Lung microvascular endothelial cell (primary cell): ENCODE measurements at places on chromosomes 16 and 17.
A peak's percentile ranks its signal among the peaks of the same experiment; 100 is the strongest.

- DNase-seq, result no peak
Measured at GRCh38 chr16:7979448-7980132, 610.7 kb downstream of the TMEM114 start.

- DNase-seq, result no peak
Measured at GRCh38 chr16:64857411-64857810, 264.5 kb downstream of the CDH11 start.

GRCh38 chr17:82963104-82963950 lies 116.1 kb upstream of the METRNL start:
- DNase-seq, result peak; percentile 91

DNA sequence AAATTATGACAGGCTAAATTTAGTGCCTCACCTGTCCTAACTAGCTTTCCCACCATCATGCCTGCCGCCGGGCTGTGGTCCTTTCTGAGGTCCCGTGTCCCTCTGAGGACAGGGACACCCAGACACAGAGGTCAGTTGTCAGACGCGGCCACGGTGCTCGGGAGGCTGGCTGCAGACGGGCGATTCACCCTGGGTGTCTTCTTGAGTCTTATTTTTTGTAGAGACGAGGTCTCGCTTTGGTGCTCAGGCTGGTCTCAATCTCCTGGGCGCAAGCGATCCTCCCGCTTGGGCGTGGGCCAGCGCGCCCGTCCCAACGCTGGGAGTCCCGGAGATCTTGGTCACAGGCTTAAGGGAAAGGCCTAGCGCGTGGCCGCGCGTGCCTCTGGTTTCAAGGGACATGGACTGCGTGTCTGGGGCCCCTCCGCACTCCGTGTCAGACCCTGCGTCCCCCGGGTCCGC lies 797 bp upstream of the RAB11FIP3 start:
- peak; percentile 39 for DNase-seq

DNA sequence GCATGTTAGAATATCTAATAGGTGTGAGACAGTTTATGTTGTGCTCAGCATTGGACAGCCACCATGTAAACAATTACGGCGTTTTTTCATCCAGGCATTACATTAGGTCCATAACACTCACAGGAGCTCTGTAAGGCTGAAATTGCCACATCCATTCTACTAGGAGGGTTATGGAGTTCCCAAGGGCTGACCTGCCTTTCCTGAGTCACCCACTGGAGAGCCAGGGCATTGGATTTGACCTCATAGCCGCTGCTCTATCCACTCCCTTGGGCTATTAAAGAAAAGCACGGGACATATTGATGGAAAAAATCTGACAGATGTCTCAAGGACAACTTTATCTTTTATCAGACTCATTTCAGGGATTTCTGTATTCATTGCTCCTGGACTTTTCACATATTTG lies 306.3 kb upstream of the HSBP1 start:
- no peak for DNase-seq
